ENCODE measurements at places on chromosomes 3 and 15.

- DNase-seq: no peak
These were observed 189.9 kb downstream of the AKAP13 start for GRCh38 chr15:85570336-85570735.

GRCh38 chr3:133464573-133464972 lies 64.7 kb downstream of the BFSP2 start:
- no peak for DNase-seq

DNA sequence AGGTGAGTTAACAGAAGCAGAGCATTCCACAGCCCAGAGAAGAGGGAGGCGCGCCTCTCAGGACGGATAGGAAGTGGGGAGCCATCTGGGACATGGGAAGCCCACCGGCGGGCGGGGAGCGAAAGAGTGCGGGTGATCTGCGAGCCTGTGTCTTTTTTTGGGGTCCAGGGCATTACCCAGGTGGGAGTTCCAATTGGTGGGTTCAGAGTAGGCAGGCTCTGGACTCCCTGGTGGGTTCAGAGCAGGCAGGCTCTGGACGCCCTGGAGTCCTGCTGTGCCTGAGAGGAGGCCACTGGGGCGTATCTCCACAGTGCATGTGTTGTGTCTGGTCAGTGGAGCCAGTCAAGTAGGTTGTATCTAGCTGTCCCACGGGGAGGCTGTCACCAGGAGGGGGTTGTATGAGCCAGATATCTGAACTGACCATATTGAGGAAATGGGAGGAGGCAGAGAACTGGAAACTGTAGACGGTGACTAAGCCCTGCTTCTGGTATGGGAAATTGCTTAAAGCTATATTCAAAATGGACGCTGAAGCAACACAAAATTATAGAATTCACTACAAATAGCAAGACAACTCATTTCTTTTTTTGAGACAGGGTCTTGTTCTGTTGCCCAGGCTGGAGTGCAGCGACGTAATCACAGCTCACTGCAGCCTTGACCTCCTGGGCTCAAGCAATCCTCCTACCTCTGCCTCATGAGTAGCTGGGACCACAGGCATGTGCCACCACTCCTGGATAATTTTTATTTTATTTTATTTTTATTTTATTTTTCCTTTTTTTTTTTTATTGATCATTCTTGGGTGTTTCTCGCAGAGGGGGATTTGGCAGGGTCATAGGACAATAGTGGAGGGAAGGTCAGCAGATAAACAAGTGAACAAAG lies 34.5 kb upstream of the CHST2 start:
- DNase-seq: no peak

GRCh38 chr3:108219336-108219735 lies 2.9 kb downstream of the IFT57 start:
- no peak for DNase-seq

GRCh38 chr3:72970942-72971341 lies 25.7 kb upstream of the PPP4R2 start:
- DNase-seq: no peak

- DNase-seq: no peak
These were observed 127.4 kb downstream of the WDR76 start for GRCh38 chr15:43954181-43954621.

DNA sequence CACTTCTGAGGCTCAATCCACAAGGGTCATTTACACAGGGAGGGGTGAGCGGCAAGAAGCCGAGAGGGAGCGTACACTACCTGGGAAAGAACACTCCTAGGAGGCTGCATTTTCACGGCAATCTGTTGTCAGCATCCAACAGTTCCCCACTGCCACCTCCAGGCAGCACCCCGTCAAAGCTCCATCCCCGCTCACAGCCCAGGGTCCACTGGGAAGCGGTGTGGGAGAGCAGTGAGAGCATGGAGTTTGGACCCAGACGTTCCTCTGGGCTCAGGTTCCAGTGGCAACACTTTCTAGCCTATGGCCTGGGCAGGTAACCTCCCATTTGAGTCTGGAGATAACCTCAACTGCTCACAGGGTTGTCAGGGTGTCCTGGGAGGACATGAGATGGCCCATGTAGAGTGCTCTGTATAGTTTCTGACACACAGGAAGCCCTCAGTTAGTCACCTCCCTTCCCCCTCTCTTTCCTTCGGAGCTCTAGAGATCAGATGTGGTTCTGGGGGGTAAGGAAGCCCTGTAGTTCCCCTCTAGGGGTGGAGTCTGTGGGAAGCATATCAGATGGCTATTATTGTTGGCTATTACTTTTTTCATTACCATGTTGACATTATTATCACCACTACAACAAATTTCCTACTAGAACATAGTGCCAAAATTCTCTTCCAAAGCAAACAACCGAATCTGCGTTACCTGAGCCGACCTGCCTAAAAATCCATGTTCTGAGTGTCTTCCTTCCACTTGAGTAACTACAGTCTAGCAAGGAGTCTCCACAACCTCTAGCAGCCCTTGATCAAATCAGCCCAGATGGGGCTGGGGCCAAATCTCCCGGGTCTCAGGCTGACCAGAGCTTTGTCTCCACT lies 29.1 kb downstream of the RUVBL1 start:
- no peak for DNase-seq

- DNase-seq: no peak
These were observed 288.2 kb upstream of the ZNF385D start for GRCh38 chr3:22039161-22039560.

GRCh38 chr3:172367205-172368105 lies 80.8 kb downstream of the GHSR start:
- DNase-seq: no peak

- no peak for DNase-seq
These were observed 67.8 kb downstream of the SLCO3A1 start for GRCh38 chr15:91921188-91921842.

DNA sequence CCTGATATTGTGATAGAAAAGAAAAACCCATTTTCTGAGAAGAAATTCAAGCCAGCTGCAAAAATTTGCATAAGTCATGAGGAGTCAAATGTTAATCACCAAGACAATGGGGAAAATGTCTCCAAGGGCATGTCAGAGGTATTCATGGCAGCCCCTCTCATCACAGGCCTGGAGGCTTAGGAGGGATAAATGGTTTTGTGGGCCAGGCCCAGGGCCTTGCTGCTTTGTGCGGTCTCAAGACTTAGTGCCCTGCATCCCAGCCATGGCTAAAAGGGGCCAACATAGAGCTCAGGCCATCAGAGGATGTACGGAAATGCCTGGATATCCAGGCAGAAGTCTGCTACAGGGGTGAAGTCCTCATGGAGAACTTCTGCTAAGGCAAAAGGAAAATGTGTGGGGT lies 631.1 kb downstream of the NLGN1 start:
- no peak for DNase-seq

DNA sequence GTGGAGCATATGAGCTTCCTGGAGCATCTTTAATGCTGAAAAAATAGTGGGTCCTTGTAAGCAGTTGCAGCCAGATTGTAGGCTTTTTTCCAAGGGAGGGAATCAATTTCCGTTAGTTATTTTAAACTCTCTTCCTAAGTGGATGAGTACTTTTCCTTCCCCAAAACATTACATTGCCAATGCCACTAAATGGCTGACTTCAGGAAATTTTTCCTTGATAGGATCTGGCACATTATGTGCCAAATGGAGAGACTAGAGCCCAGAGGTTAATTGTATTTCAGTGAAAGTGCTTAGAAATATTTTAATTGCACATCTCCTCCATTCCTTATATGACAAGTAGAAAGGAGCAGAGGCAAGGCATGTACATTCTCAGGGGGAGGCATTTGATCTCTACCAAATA lies 83.5 kb downstream of the TNFAIP8L3 start:
- no peak for DNase-seq

GRCh38 chr3:178263236-178263916 lies 272.9 kb upstream of the KCNMB2 start:
- no peak for DNase-seq

GRCh38 chr3:108826309-108827187 lies 4.0 kb downstream of the TRAT1 start:
- DNase-seq: no peak

GRCh38 chr15:50166216-50166615 lies 15.8 kb upstream of the SLC27A2 start:
- no peak for DNase-seq

DNA sequence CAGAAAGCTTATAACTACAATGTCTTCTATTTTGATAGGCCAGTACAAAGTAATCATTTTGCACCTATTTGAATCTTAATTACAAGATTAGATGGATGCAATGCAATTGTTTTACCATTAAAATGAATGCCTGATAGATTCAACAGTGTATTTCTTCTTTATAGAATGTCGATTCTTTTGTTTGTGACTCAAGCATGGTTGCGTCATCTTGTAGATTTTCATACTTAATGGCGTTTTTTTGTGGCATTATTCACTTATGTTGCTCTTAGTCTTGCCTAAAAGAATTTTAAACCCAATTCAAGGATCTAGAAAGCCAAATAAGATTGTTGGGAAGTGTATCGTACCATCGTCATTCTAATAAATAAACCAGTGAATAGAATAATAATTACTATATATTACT lies 21.4 kb downstream of the ZBTB38 start:
- DNase-seq: no peak

GRCh38 chr3:114858329-114858728 lies 288.8 kb downstream of the ZBTB20 start:
- DNase-seq: no peak

- DNase-seq: no peak
These were observed 74.6 kb upstream of the SPATA12 start for GRCh38 chr3:56985878-56986277.

DNA sequence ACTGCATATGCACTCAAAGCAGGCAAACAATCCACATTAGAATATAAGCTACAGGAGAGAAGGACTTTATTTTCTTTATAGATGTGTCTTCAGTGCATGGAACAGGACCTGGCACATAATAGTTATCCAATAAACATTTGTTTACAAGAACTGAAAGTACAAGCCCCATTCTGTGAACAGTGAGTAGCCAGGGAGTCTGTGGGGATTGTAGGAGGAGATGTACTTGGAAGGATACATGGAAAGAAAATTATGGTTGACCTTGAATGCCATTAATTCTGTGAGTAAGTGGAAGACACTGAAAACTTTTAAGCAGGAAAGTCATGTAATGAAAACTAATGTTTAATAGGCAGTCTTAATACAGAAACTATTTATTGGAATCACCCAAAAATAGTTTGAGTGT lies 28.3 kb downstream of the MASP1 start:
- DNase-seq: no peak

- no peak for DNase-seq
These were observed 142.2 kb downstream of the FOXP1 start for GRCh38 chr3:71441217-71441924.
